ENCODE measurements at places on chromosomes 7 and 10.

DNA sequence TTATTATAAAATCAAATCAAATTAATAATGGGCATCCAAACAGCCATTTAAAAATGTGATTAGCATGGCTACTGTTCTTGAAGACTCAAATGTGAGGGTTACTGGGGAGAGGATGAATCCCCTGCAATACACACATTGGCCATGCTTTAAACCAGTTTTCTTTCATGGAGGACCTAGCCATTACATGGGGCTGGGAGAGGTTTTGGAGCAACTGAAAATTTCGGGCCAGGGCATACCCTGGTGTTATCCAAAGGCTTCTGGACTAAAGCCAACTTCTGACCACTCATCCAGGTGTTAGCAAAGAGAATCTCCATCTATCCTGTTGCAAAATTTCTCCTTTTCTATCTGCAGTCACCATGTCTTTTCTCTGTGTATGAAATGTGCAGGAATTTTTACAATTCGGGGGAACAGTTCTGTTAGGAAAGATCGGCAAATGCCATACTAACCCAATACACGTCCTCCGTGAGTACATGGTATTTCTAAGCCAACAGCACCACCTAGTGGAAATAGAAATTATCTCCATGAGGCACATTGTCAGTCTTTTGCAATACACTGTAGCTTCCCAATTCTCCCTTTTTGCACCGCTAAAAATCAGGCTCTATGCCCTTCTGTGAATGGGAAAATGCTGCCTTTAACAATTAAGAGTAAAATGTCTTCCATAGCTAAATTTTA lies 47.0 kb upstream of the ZNF107 start:
- peak; percentile 56 for DNase-seq

DNA sequence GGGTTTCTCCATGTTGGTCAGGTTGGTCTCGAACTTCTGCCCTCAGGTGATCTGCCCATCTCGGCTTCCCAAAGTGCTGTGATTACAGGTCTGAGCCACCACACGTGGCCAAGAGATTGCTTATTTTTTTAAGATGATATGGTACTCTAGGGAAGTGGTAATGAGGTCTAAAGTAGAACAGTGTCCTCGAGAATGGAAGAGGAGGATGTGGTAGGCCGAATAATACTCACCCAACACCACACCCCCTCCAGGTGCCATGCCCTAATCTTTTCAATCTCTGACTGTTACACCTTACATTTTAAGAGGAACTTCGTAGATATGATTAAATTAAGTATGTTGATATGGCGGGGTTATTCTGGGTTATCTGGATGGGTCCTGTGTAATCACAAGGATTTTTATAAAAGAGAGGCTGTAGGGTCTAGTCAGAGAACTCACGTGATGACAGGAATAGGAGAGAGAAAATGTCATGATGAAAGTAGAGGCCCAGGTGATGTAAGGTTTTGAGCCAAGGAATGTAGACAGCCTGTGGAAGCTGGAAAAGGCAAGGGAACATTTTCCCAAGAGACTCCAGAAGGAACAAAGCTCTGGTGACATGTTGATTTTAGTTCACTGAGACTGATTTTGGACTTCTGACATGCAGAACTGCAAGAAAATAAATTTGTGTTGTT lies 29.5 kb downstream of the CDK13 start:
- DNase-seq: no peak

GRCh38 chr10:125779403-125780327 lies 4.0 kb upstream of the MMP21 start:
- no peak for DNase-seq

- peak; percentile 92 for DNase-seq
These were observed 2.2 kb downstream of the MAFK start for GRCh38 chr7:1532456-1533254.

- DNase-seq: peak; percentile 52
These were observed 10.7 kb upstream of the REPIN1 start for GRCh38 chr7:150357771-150358427.

DNA sequence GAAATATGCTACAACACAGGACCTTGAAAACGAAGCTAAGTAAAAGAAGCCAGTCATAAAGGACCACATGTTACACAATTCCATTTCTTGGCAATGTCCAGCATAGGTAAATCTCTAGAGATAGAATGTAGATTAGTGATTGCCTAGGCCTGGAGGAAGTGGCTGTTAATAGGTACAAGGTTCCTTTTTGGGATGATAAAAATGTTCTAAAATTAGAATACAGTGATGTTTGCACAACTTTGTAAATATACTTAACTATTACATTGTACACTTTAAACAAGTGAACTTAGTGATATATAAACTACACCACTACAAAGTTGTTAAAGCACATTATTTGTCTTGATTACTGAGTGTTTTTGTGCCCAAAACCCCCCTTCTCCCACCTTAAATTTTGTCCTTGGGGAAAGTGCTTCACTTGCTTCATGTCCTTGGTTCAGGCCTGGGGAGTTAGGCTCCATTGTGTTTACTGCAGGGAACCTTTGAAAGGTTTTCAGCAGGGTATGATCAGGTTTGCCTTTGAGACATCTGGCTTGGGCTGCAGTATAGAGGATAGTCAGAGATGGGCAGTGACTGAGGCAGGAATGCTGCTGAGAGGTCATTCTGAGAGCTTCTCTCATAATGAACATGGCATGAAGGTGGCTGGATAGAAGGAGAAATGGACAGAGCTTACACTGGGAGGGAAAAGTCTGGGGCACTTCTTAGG lies 1052.6 kb downstream of the REEP3 start:
- DNase-seq: no peak

DNA sequence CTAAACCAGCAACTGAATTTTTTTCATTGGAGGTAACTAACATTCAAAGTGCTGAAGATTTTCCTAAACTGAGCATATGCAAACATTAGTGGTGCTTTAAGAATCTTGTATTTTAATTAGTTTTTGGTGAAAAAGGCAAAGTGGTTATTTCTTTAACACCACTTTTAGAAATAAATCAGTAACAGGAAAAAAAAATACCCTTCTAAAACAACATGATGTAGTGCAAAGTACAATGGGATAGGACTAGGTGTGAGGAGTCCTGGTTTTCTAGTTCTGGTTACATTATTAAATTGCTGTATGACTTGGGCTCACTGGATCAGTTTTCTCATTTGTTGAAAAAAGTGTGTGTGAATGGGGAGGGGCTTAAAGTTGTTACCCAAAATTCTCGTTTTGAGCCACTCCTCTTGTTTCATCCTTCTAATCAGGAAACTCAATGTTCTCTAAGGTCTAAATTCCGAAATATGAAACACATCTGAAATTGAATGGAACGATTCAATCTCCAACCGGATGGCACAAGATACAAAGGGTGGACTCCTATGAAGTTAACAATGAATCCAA lies 1.8 kb downstream of the WASL start:
- peak; percentile 35 for DNase-seq

- no peak for DNase-seq
These were observed 357.2 kb downstream of the LRMDA start for GRCh38 chr10:75788394-75789205.

- no peak for DNase-seq
These were observed 1.3 kb upstream of the ACHE start for GRCh38 chr7:100896732-100897608.

DNA sequence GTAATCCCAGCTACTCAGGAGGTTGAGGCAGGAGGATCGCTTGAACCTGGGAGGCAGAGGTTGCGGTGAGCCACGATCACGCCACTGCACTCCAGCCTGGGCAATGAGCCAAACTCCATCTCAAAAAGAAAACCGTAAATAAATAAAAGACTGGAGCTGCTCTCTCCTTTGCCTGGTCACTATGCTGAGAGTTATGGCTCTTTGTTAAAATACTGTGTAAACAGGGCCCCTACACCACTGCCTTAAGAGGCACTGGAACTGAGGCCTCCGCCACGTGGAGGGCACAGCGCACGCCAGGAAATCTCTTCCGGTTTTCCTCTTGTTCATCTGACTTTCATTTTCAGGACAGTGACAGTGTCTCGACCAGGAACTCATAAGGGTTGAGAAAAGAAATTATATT lies 123.3 kb downstream of the PAXIP1 start:
- no peak for DNase-seq

DNA sequence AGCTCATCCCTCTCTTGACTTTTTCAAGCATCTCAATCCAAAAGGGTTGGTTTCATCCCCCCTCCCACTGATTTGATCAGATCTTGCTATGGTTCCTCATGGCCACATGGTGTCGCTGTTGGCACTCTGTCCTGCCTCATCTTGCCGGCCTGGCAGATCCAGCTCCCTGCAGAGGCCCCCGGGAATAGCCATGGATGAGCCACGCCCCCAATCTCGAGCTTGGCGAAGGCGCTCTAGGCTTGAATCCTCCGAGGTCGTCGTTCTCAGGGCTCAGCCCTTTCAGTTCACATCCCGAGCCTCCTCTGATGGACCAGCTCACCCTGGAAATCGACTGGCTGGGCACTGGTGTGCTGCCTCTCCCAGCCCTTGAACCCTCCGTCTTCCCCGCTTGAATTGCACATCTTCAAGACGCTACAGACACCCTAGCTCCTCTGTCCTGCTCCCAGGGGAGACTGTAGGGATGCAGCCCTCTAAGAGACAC lies 628.7 kb downstream of the TYW1 start:
- peak; percentile 11 for DNase-seq

DNA sequence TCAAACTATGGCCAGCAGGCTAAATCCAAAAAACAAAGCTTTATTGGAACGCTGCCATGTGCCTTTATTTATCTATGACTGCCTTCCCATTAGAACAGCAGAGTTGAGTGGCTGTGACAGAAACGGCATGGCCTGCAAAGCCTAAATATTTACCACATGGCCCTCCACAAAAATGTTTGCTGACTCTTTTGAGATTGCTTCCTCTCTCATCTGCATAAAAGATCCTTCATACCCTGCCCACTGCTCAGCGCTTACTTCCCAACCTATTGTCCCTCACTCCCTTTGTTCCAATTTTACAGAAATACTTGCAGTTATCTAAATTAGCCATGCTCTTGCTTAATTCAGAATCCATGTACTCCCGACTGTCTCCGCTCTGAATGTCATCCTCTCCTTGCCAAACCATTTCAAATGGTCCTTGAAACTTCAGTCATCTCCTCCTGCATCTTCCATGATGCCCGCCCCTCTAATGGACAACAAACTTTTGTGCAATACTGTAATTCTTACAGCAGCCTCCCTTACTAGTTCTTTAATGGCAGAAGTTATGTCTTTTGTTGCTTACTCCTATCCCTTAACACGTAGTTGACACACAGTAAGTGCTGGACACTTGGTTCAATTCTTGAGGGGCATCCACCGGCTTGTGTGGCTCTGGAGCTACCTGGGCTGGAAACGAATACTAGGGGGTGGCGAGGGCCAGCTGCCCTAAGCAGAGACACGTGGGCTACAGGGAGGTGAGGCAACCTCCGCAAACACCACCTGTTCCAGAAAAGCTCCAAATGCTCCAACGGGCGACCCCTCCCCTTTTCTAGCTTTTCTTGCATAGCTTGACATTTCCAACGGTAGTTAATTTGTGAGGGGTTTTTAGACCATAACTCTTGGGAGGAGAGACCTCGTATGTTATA lies 832 bp downstream of the XRCC2 start:
- no peak for DNase-seq

GRCh38 chr10:111211706-111212105 lies 134.9 kb downstream of the ADRA2A start:
- no peak for DNase-seq

DNA sequence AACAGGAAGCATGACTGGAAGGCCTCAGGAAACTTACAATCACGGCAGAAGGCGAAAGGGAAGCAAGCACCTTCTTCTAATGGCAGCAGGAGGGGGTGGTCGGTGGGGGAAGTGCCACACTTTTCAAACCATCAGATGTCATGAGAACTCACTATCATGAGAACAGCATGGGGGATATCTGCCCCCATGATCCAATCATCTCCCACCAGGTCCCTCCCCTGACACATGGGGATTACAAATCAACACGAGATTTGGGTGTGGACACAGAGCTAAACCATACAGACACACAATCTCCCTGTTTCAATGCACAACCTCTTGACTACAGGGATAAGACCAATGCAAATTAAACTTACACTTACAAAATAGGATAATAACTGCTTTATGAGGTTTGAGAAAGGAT lies 97.6 kb downstream of the SGMS1 start:
- DNase-seq: no peak

- DNase-seq: no peak
These were observed 82.0 kb downstream of the HIP1 start for GRCh38 chr7:75656740-75657139.

DNA sequence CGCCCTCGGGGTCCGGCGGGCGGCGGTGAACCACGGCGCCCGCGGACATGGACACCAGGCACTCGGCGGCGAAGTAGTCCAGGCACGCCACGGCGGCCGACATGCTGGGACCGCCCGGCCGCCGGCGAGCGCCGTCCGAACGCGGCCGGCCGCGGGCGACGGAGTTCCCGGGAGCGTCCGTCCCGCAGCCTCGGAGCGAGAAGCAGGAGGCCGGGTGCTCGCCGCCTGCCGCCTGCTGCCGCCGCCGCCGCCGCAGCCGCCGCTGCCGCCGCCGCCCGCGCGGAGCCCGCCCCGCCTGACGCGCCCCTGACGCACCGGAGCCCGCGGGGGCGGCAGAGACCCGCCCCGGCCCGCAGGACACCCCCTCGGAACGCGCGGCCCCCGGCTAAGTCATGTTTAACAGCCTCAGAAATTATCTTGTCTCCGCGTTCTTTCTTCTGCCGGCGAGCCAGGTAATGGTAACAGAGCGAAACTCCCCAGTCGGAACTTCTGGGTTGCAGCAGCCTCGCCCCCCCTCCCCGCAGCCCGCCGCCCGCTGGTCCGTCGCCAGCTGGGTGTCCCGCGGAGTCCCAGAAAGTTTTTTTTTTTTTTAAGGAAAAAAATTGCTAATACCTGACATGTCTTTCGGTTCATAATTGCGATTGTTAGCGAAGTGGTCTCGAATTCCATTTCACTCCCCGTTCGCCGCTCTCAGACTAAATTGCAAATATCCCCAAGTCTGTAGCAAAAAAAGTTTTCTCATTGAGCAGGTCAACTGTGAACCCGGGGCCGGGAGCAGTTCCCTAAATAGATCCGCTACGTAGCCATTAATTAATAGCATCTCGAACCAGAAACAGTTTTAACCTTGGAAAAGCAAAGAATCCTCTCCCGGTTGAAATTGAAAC lies at the start of gene KLF14:
Gene KLF14 (minus strand): TSS at position 277 of the 884 bp plus-strand sequence. CDS start 174 bp downstream, at position 103.
- peak; percentile 18 for DNase-seq

GRCh38 chr10:359762-360161 lies 224.5 kb downstream of the ZMYND11 start:
- DNase-seq: no peak

DNA sequence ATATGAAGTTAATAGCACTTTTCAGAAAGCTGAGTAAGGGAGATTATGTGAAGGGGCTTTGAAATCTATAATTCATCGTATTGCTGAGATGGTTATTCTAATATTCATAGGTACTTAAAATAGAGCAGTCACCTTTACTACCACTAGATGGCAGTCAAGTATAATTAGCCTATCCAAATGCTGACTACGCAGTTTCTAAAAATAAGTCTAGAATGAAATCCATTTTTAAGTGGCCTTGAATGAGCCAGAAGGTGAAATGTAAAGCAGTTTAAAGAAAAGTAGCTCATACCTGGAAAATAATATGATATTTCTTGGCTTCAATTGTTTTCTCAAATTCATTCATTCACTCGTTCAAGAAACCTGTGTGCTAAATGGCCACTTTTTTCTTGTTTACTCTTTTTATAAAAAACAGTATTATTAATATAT lies 1277.1 kb downstream of the GATA3 start:
- peak; percentile 60 for DNase-seq
